Fibroblast of skin of back (primary cell): ENCODE measurements at places on chromosomes 16 and 17.

DNA sequence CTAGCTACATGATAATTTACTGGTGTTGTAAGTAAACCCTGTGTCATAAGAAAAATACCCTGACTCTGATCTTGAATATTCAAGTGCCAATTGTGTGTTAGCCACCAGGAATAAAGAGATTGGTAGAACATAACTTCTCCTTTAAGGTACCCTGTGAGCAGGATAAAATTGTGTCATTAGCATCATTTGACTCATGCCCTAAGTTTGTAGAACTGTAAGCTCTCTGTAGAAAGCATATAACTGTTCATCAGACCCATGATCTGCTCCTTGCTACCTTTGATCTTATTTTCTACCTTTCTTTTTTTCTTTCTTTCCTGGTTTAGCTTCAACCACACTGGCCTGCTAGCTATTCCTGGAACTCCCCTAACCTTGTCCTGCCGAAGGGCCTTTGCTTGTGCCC, 35.8 kb downstream of the PTRH2 start:
- DNase-seq: no peak

DNA sequence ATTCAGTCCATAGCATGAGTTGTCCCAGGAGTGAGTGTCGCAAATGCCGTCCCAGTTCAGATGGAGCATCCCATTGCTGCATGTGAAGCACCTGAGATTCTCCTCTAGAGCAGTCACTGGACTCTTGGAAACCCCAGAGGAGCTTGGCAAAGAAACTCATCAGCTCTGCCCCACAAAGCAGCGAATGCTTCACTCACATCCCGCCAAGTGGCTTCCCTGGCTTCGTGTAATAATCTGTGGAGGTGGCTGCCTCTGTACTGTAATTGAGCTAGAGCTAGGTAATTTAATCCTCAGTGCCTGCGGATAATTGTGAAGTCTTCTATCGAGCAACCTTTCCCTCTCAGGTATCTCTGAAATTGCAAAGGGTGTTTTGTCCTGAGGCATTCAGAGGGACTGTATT, 107.1 kb downstream of the SNX29 start:
- DNase-seq: no peak

GRCh38 chr16:69762814-69763598, 874 bp downstream of the WWP2 start:
- DNase-seq: peak; percentile 20

DNA sequence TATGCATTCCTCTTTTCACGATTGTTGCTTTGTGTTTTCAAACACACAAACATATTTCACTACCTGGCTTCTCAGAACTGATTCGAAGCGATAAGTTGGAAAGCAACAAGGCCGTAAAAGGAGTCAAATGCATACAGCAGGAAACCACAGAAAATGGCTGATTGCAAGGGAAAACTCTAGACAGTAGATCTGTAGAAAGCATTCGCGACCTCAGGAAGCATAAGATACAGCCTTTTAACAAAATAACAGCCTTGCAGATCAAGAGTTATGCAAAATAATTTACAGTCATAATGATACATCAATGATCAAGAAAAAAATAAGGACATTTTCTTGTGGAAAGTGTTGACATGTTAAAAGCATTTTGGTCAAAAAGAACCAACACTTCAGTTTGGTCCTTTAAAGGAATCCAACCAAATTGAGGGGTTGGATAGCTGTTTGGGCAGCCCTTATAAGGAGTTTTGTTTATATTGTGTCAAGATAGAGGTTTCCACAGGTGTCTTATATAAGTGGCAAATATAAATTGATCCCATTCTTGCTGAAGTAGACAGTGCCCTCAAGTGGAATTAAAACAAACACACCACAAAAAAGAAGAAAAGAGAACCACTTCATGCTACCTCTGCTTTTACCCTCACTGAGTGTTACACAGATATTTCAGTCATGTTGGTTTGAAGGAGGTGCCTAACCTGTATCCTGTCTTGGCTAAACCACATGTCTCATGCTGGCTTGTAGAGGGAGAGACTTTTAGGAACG, 5.5 kb downstream of the CYLD start:
- no peak for DNase-seq

DNA sequence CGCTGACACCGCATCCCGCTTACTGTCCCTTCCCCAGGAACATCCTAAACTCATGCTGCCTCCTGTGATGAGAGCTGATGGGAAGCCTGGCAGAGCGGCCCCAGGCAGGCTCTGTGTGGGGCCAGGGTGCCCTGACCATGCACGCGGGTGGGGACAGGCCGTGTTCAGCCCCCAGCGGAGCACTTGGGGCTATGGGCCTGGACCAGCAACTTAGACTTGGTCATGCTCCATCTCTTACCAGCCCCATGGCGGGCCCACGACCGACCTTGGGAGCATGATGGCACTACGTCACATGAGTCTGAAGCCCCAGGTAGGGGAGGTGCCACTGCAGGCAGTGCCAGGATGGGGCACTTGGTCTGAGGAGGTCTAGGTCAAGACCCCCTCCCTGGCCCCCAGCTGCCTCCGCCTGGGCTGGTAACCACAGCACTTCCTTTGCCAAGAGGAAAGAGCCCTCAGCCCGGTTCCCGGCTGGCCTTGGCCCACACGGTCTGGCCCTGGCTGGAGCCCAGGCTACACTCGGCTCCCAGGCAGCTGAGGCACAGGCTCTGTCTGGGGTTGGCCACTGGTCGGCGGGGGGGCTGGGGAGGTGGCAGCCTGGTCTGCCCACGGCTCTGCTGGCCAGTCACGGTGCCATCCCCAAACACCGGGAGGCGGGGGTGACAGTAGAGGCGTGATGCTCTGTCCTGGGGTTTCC, 25.7 kb downstream of the BAHCC1 start:
- no peak for DNase-seq

GRCh38 chr17:75504347-75505151, 10.8 kb downstream of the CASKIN2 start:
- DNase-seq: no peak

DNA sequence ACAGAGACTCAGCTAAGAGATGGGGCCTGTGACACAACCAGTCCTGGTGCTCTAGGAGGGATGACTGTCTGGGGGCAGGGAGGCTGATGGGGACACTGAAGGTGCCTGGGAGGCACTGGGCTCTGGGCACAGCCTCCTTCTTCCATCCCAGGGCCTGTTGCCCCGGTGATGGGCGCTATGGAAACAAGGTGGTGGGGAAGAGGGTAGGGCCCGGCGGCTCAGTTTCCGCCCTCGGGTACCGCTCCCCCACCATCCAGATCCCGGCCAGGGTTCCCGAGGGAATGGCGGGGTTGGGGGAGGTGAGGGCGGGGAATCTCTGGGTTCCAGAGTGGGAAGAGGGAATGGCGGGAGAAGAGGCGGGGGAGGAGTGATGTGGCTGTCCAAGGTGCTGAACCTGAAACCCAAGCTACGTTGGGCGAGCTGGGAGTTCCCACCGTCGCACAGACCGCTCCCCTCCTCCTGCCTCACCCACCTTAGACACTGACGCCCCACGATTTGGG, 981 bp downstream of the KCNH4 start:
- peak; percentile 46 for DNase-seq
